Right lung (tissue), 10 donors: ENCODE measurements at places on chromosomes 4 and X.

GRCh38 chr4:141497627-141498026 is 138.8 kb upstream of the IL15 start:
- no peak for DNase-seq

GRCh38 chr4:109908731-109909130 is 4.0 kb upstream of the EGF start:
- DNase-seq: peak; percentile 15

DNA sequence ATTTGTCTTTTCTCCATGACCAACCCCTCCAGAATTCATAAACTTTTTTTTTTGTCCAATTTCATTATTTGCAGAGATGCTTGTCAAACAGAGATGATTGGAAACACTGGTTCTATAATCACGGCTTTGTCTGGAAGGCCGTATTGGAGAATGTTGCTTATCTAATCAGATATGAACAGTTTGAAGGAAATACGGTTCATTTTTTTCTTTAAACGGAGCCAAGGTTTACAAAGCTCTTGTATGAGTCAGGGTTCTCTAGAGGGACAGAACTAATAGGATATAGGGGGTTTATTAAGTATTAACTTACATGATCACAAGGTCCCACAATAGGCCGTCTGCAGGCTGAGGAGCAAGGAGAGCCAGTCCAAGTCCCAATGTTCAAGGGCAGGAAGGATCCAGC is 1415.8 kb downstream of the C4orf33 start:
- DNase-seq: no peak

GRCh38 chr4:76990288-76991080 is 40.9 kb downstream of the SEPTIN11 start:
- DNase-seq: no peak

DNA sequence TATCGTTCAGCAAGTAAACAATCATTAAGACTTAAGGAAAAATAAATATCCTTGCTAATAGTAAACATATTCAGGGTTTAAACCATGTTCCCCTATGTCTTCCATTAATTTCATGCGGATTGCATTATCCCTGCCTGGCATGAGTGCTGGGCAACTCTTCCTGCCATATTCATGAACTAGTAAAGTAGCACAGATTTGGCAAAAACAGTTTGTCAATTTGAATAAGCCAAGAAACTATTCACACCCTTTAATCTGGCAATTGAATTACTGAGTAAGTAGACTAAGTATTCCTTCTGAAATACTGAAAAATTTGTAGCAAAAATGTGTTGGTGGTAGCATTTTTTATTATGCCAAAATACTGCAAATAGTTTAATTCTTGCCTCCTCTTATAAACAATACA is 512.0 kb downstream of the NLGN4X start:
- no peak for DNase-seq

DNA sequence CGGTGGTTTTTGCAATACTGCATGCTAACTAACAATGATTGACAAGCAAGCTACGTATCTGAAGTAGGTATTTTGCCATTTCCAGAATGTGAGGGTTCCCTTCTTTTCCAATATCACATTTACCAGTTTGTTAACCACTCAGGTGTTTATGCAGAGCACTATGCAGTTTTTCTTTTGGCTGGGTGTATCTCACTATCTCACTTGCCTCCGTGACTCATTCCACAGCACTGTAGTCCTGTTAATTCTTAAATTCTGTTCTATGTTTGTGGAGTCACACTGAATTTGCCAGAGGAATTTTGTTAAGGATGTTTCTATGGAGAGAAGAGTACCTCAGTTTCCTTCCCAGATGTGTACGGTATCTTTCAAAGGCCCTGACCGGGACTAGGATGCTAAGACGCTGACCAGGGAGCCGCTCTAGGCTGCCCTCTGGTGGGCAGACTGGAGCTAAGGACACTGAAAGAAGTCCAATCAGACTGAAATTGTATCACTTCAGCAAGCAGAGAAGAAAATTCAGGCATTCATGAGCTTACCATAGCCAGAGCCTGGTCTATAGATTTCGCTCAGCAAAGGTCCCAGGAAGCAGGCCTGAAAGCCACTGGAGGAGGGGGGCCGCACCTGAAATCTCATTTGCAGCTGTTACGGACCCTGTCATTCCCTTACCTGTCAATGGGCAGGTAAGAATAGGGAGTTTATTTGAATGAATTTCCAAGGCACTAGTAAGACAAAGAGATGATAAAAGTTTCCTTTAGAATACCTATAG is 388.4 kb upstream of the SPOCK3 start:
- peak; percentile 31 for DNase-seq

- DNase-seq: no peak
Observed at GRCh38 chr4:8916351-8916885, 44.8 kb upstream of the HMX1 start.

DNA sequence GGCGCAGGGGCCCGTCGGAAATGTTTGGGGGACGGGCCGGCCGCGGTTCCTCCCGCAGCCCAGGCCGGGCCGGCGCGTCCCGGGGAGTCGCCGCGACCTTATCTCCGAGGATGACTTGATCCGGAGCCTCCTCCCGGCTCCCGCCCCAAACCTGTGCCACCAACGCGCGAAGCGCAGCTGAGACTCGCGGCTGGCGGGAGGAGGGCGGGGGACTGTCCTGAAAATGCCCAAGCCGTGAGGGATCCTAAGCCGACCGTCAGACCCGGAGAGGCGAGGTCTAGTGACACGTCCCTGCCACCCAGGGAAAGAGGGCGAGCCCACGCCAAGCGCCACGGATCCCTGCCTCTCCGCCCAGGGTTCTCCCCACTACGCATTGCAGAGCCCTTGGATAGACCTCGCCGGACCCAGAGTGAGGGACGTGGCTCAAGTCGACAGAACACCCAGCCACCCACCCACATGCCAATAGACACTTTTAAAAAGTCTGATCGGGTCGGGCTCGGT is 26.9 kb downstream of the UTP14A start:
- no peak for DNase-seq

DNA sequence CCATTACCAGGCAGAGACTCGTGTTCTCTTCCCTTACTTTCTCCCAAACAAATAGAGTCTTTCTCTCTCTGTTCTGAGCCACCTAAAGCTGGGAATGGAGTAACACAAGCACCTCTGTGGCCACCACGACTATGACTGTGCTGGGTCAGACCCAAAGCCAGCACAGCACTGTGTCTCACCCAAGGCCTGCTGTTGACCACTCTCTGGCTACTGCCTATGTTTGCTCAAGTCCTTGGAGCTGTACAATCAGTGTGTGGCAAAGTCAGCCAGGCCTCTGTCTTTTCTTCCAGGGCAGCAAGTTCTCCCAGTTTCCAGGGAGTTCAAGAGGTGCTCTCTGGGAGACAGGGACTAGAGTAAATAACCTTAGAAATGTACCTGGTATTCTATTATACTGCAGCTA is 239.4 kb downstream of the FAM47A start:
- DNase-seq: no peak

DNA sequence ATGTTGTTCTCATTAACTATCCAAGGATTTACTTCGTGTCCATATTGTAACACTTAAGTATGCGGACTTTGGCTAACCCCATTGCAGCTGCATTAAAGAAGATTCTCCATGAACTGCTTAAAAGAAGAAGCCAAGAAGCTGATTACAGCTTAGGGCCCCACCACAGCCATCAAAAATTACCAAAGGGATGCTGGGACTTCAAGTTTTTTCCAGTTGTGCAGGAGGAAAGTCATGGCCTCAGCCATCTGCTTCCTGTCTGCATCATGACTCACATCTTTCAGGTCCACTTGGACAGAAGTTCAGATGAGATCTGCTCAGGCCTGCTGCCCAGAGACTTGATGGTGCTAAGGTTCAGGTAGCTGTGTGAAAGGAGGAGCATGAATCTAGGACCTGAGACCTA is 38.8 kb upstream of the CAPN6 start:
- no peak for DNase-seq

DNA sequence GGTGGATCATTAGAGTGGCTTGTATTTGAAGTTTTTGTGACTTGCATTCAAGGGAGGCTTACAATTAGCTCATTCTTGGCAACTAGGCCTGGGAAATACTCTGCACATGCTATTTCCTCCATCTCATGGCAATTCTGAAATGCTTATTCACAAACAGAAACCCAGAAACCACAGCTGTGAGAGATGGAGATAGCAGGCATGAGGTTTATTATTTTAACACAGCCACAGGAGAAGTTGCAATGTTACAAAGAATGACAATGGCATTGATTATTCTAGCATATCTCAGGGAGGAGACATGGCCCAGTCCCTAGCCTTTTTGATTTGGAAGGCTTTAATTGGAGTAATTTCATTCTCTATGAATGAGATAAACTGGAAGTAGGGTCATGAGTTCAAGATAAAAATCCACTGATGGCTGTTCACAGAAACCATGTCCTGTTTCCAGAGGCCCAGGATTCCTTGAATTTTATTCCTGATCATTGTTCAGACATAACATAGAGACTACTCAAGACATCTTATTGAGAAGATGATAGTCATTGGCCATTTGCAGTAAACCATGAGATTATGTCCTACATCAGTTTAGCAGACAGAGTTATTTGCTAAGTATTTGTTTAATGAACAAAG is 123.9 kb downstream of the MID1 start:
- DNase-seq: no peak

DNA sequence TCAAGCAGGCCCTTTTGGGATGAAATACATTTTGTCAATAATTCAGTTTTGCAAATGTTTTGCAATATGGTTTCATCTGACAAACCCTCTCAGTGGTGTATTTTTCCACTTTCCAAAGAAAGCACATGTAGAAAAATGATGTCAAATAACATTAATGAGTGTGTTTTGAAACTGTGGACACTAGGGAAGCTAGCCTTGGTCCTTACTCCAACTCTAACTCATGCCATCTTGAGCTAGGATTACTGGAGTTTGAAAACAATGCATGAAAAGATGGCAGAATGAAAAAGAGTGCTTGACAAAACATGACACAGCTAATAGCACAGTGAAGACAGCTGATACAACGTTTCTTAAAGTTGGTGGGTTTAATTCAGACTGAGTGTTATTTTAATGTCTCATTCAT is 41.4 kb downstream of the HAND2 start:
- no peak for DNase-seq

DNA sequence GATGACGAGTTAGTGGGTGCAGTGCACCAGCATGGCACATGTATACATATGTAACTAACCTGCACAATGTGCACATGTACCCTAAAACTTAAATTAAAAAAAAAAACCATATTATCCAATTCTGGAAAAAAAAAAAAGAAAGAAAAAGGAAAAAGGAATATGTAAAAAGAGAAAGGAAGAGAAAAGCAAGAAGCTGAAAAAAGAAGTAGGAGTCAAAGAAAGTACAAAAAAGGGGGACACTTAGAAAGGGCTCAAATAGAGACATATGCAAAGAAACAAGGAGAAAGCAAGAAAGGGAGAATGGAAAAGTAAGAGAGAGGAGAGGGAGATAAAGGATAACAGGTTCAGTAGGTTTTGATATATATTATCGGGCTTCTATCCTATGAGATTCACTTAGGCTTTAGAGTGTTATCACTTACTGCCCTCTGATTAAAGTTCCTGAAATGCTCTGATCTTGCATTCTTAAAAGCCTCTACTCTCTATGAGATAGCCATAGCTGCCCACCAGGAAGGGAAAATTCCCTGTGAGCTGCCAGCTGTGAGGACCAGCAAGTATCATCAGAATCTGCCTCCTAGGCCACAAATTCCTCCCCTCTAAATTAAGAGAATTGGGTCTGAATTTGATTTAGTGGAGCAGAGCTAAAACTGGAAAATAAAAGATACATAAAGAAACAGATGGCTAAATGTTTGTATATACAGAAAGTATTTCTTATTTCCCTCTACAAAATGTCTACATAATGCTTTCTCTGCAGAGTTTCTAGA is 95.2 kb downstream of the AMMECR1 start:
- no peak for DNase-seq

- DNase-seq: no peak
Observed at GRCh38 chr4:90122355-90122748, 4.8 kb upstream of the CCSER1 start.

GRCh38 chr4:11598591-11598990 is 169.9 kb upstream of the HS3ST1 start:
- no peak for DNase-seq

DNA sequence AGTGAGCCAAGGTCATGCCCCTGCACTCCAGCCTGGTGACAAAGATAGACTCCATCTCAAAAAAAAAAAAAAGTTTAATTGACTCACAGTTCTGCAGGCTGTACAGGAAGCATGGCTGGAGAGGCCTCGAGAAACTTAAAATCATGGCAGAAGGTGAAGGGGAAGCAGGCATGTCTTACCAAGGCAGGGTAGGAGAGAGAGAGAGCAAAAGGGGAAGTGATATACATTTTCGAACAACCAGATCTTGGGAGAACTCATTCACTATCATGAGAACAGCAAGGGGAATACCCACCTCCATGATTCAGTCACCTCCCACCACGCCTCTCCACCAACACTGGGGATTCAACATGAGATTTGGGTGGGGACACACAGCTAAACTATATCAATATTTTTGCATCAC is 315.2 kb upstream of the HTR2C start:
- no peak for DNase-seq

DNA sequence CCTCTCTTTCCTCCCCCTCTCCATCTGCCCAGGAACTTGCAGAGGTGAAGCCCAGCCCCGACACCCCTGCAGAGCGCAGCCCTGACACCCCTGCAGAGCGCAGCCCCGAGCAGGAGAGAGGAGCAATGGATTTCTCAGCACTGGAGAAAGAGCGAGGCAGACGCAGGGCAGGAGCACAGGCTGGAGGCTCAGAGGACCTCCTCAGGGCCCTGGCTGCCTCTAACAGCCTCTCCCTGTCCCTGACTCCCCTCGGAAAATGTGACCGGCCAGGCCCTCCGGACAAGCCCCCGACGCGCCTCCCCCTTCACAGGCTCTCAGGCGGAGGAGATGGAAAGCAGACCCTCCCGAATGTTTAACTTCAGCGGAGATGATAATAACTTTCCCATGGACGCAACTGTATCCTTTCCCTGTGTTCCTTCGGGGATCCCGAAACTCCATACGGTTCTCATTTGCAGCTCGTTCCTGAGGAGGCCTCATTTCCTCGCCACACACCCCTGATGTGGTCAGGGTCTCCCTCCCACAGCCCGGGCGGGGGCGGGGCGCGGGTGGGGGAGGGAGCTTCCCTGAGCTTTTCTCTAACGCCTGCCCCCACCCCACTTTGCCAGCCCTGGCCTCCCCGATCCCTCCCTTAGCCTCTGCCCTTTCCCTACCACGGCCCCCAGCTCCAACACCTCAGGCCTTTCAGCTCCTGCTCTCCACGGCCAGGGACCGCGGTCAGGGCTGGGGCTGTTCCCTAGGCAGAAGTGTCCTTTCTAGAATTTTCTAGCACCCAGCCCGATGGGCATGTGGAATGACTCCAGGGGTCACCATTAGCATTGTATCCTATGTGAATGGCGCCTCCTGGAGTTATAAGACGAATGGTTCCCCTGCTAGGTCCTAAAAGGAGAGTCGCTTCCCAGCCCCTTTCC is 201.1 kb upstream of the BCOR start:
- DNase-seq: no peak

- no peak for DNase-seq
Observed at GRCh38 chr4:7852568-7853185, 87.0 kb downstream of the AFAP1 start.

GRCh38 chr4:161791796-161792556 is 371.8 kb downstream of the FSTL5 start:
- DNase-seq: no peak
